ENCODE measurements at places on chromosomes 1 and 21.

DNA sequence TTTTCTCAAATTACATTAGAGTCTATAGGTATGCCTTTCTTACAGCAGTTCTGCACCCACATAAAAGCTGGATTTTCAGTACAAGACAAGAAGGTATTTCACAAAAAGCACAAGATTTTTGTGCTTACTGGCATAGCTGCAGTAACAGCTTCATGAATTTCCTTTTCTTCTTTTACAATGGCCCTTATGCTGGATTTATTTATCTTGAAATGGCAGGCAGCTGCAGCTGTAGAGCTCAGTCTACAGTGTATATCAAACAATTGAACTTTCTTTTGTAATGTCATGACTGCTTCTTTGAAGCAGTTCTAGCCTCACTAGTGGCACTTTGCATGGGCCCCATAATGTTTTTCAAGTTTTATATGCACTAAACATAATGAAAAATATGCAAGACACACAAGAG is 510.2 kb downstream of the KCNT2 start:
- DNase-seq, result no peak

- DNase-seq, result peak; percentile 92
Observed at GRCh38 chr1:54335755-54336108, 70.5 kb downstream of the SSBP3 start.

DNA sequence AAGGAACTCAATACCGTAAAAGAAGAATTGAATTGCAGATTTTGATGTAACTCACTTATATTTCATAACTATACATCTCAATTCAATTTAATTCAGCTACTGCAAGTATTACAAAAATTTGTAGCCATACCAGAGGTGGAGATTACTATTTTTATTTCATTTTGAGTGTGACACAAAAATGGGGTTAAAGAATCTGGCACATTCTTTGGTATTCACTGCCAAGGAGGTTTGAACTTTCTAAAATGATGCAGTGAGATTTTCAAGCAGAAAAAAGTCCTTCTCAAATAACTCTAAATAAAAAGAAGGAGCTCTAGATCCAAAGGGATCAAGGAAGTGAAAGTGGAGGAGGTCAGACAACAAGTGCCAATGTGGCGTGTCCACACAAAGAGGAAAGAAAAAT is 569.0 kb downstream of the DPYD start:
- no peak for DNase-seq

DNA sequence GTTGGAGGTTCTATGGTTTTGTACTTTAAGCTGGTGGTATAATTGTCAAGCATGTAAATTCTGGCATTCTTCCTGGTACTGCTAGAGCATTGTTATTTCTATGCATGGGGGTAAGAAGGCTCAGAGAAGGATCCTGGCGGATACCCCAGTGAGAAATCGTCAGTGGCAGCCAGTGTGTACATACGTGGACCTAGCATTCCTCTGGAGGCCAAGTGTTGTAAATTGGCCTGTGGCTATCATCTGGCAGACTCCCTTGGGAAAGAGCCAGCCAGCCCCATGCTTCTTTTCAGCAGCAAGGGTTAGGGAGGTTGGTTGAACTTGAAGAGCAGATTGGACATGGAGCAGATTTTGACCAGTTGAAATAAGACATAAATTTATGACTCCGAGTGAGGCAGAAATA is 5.2 kb upstream of the AGO3 start:
- peak; percentile 29 for DNase-seq

GRCh38 chr1:205791568-205792180 is 16.4 kb upstream of the RAB29 start:
- DNase-seq, result peak; percentile 82

GRCh38 chr21:25296252-25296651 is 311.0 kb downstream of the MRPL39 start:
- no peak for DNase-seq

- DNase-seq, result peak; percentile 45
Observed at GRCh38 chr1:151494741-151495281, 16.4 kb upstream of the CGN start.

GRCh38 chr1:72283307-72284083 is 1.2 kb upstream of the NEGR1 start:
- DNase-seq, result peak; percentile 76

GRCh38 chr1:3645666-3646355 is 4.1 kb downstream of the WRAP73 start:
- DNase-seq, result no peak

DNA sequence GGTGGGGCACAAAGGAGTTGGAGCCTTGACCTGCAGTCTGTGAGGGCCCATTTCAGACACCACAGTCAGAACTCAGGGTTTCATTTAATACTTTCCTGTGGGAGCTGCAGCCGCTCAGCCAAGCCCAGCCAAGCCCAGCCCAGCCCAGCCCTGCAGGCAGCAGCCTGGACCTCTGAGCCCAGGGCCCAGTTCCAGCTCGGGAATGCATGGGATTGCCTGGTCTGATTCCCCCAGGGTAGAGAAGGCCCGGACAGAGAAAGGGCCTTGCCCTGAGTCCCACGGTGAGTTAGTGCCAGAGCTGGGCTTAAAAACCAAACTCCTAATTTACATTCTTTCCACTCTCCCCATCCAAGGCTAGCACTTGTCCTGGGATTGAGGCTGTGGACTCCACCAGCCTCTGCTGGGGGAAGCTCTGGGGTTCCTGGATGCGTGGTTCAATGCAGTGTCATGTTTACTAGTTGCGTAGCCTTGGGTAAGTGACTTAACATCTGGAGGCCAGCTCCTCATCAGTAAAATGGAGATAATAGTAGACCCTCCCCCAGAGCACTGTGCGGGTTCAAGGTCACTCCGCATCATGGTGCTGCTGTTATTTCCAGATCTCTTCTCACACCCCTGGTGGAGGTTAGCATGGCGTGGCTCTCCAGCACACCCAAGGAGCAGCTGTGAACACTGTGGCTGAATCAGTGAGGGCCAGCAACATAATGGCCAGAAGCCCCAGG is 29.2 kb upstream of the PKP1 start:
- no peak for DNase-seq

DNA sequence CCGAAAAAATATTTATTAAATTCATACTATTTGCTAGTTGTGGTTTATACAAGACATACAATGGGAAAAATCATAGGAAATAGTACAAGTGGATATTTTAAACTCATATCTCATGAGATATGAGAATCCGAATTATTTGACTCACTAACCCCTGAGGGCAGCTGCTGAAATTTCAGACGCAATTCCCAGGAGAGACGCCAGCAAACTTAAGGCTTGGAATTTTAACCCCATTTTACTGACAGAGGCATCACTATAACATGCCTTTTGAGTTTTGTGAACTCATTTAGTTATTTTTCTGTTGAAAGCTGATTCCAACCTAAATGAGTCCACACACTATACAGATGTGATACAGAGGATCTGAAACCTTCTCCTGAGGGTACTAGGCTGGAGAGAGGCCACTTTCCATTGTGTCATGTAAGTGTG is 5.9 kb upstream of the MROH9 start:
- peak; percentile 13 for DNase-seq

GRCh38 chr1:218315638-218316037 is 29.5 kb upstream of the TGFB2 start:
- DNase-seq, result no peak

- DNase-seq, result no peak
Observed at GRCh38 chr1:108575375-108575774, 15.5 kb downstream of the EEIG2 start.

DNA sequence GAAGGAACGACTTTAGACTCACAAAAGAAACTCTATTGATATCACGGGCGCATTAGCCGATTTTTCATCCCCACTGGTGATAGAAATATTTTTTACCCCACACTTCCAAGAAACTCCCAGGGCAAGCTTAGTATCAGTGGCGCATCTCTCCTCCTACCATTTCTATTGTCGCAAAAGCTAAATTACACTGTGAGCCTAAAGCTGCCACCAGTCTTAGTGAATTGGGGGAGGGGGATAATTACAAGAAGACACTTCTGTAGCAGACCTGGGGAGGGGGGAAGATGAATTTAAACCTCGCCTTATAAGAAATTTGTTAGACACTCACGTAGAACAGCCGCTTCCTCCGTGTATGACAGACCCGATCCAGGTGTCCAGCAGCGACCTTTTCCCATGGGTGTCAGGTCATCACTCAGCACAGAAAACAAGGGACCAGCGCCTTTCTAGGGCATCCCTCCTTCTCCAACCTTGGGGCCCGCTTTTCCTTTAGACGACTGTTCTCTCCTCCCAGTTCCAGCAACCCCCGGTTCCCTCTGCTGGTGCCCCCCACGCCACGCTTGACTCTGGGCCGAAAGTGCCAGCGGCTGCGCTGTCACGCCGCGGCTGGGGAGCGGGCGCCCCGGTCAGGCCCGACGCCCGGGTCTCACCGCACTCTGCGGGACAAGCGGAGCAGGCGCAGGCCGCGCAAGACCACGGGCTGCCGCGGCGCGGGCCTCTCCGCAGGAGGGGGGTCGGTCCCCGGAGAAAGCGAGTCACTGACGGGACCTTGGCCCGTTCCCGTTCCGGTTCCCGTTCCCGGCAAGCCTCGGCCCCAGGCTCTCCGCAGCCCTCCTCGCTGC is 821 bp downstream of the PHC2 start:
- DNase-seq, result peak; percentile 49

GRCh38 chr1:6601049-6601922 is 1.4 kb downstream of the KLHL21 start:
- peak; percentile 92 for DNase-seq

DNA sequence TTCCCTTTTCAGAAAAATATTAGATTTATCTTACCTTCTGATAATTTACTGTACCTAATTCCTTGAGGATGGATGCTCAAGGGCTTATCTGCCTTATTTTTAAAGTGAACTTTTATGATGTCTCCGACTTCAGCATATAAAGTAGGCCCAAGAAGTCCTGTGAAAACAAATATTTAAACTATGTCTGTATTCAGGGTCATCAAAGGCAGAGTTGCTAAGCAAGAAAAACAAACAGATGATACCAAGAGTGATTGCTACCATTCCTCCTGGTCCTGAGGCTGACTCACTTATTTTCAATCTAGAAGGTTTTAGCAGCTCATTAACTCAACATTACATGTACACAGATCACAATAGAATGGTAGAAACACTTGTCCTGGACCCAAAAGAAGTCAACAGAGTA is 14.1 kb downstream of the F5 start:
- DNase-seq, result no peak

GRCh38 chr1:29396438-29397255 is 160.3 kb downstream of the PTPRU start:
- peak; percentile 35 for DNase-seq

DNA sequence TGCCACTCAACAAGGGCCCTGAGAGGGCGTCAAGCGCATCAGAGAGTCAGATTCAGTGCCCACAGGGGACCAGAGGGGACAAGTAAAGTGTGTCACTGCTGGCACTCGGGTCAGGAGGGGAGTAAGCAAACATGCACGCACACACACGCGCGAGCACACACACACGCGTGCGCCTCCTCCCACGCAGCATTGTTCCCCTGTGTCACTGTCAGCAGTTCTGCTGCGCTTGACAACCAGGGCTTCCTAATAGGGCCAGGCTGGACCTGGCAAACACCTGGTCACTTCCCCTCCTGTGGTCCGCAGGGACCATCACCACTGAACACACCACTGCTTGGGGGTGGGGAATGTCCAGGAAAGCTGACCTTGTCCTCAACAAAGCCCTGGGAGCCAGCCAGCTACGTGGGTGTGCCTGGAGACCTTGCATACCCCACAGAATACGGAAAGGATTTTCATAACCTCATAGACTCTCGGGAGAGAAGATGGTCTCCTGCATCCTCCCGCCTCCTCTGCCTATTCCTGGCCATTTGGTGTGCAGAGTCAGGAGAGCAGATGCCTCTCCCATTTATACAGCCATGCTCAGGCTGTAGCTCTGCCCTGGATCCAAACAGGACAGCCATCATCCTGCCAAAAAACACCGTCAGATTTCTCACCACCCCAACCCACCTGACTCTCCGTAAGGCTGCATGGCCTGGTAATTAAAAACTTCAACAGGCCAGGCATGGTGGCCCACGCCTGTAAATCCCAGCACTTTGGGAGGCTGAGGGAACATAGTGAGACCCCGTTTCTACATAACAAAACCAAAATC is 73.2 kb downstream of the SSBP3 start:
- no peak for DNase-seq

DNA sequence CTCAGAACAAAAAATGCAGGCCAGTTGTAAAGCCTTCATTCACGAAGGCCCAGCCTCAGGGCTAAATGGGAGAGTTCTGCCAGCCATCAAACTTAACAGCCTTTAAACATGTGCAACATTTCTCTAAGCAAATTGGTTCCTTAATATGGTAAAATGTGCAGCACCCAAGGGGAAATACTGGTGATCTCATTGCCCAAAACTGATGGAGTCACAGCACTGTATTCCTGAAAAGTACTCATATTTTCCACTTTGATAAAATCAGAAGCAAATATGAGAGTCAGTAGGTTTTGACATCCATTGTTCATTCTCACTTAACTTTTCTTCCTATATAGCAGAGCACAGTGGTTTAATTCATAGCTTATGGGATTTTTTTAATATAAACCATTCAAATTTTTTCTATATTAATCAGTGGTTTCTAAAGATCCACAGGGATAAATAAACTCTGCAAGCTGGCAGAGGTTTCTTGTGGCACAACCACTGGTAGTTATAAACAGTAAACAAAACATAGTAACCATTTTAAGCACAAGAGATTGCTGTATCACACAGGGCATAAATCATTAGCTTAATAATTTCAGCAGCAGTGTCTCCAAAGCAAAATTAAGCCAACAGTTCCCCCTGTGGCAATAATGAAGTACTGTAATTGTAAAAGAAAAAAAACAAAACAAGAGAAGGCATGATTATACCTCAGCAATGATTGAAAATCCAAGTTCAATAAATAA is 106.9 kb upstream of the LYPLAL1 start:
- DNase-seq, result peak; percentile 56

GRCh38 chr1:41830726-41831125 is 88.0 kb downstream of the HIVEP3 start:
- no peak for DNase-seq
